ENCODE measurements at places on chromosomes 5 and 9.

GRCh38 chr9:136648751-136649150 is 14.0 kb upstream of the EGFL7 start:
- peak; percentile 85 for DNase-seq

DNA sequence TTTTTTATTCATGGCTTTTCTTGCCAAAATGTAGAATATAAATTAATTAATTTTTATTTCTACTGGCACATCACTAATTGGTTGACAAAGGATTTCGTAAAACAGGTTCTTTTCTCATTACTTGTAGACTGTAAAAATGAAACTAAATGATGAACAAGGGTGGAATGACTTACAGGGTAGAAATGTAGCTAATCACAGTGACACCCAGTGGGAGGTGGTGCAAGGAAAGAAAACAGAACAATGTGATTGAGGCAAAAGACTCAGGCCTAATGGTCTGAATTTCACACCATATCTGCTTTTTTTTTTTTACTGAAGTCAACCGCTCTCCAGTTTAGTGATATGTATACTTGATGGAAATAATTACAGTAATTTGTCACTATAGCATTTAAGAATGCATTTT is 28.9 kb downstream of the GABRG2 start:
- DNase-seq: no peak

GRCh38 chr9:79034583-79034982 is 537.2 kb upstream of the TLE4 start:
- no peak for DNase-seq

DNA sequence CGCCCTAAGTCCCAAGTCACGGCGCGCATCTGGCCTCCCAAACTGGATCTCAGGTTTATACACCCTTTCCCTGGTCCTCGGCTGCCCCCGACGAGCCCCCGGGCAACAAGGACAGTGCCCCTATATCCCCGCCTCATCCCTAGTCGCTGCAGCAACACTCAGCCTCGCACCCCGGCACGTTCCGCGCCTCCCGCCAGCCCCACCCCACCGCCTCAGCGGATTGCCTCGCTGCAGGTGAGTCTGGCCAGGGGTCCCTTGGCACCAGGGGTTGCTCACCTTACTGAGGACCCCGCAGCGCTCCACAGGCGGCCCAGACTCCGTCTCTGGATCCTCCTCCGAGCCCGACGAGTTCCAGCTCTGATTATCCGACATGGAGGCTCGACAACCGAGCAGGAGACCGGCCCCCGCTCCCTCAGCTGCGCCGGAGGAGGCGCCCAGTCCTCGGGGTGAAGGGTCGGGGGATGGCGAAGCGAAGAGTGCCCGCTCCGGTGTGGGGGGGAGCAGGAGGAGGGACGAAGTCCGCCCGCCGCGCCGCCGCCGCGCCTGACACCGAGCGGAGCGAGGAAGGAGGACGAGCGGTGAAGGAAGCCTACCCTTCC is 494 bp downstream of the CERT1 start:
- DNase-seq: peak; percentile 62

GRCh38 chr5:74155501-74155900 is 485.0 kb downstream of the ENC1 start:
- DNase-seq: no peak

- DNase-seq: no peak
Measured at GRCh38 chr5:65014769-65015168, 246.0 kb downstream of the CWC27 start.

DNA sequence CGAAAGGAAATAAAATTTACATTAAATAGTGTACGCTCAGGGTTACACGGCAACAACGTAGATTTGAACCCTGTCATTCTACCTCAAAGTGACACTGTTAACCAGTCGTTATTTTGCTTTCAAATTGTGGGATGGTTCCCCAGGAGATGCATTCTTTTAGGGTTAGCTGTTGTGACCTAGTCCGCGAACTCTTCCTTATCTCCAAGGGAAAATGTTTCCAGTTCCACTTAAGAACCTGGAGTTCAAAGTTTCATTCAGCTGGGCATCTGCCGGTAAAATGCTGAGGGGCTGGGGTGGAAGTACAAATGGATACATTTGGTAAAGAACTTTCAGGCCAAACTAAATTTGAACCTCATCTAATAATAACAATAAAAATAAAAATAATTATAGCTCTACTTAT is 264.6 kb downstream of the NR3C1 start:
- no peak for DNase-seq

DNA sequence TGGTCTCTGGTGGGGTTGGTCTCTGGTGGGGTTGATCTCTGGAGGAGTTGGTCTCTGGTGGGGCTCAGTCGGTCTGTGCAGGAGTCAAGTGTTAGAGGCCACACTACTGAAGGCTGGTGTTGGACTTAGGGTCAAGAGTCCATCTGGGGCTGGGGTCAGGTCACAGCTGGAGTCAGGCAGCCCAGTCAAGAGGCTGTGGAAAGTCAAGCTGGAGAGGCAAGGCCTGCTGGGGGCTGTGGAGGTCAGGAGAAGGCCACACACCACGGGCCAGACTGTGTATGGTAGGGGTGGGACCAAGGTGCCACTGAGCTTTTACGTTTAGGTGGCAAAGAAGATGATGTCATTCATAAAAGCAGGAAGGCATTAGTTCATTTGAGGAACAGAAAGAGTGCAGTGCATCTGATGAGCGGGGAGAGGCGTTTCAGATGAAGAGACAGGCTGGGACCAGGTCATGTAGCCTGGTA is 16.7 kb upstream of the CD74 start:
- no peak for DNase-seq

DNA sequence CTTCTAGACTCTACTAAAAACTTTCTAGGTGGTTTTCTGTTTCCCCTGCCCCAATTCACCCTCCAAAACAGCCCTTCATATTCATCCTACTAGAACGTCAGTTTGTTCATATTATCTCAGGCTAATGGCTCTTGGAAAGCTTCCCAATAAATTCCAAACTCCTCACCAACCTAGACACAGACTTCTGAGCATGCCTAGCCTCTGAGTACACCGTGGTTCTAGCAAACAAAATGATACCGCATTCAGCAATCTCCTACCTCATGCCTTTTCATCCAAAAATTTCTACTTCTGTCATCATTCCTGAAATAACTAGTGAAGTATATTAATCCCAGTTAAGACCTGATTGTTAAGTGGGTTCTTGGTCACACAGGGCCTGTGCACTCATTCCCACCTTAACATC is 46.5 kb upstream of the NR5A1 start:
- DNase-seq: no peak

DNA sequence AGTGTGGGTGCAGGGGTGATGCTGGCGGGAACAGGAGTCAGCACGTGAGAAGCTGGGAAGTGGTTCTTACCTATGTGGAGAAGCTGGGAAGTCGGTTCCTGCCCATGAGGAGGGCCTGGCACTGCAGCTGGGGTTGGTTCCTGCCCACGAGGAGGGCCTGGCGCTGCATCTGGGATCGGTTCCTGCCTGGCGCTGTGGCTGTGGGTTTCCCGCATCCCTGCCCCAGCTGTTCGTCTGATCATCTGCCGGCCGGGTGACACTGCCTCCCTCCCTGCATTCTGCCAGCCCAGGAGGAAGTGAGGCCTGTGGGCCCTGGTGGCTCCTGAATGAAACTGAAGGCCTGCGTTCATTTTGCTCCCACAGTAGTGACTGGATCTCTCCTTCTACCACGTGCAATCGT is 5.1 kb downstream of the OBP2A start:
- DNase-seq: no peak

- no peak for DNase-seq
Measured at GRCh38 chr5:27392716-27393115, 354.3 kb upstream of the CDH9 start.

DNA sequence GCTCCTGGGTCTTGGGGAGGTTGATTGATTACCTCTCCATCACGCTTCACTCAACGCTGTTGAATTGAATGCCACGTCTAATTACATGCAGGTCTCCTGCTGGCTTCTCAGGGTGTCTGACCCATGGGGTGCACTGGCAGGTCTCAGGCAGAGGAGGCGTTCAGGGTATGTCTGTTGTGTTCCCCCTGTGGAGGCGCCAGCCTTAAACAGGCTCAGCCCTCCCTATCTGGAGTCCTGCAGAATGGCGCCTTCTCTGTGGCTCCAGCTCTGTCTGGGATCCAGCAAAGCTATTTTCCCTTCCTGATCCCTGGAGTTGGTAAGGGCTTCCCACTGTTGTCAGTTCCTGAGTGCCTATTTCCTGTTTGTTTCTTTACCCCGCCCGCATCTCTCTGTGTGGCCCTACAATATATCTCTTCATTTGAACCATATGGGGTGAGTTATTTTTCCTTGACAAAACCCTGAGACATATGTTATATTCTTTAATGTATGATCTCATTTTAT is 150.0 kb downstream of the NTRK2 start:
- no peak for DNase-seq

- no peak for DNase-seq
Measured at GRCh38 chr9:138020795-138021182, 143.2 kb downstream of the CACNA1B start.

DNA sequence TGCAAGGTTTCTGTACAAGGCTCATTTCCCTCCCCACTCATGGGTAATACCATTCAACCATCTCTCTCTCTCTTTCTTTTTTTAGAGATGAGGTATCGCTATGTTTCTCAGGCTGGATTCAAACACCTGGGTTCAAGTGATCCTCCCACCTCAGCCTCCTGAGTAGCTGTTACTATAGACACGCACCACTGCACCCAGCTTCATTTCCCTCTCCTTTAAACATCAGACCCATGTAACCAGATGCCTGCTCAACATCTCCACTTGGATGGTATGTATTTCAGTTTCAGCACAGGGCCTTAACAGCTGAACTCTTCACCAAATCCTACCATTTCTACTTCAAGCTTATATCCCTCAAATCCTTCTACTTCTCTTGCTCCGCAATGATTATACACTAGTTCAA is 117.4 kb downstream of the SSBP2 start:
- no peak for DNase-seq

- no peak for DNase-seq
Measured at GRCh38 chr9:126844085-126844484, 16.4 kb upstream of the ZBTB34 start.

- DNase-seq: no peak
Measured at GRCh38 chr5:53091289-53091688, 18.3 kb downstream of the MOCS2 start.

DNA sequence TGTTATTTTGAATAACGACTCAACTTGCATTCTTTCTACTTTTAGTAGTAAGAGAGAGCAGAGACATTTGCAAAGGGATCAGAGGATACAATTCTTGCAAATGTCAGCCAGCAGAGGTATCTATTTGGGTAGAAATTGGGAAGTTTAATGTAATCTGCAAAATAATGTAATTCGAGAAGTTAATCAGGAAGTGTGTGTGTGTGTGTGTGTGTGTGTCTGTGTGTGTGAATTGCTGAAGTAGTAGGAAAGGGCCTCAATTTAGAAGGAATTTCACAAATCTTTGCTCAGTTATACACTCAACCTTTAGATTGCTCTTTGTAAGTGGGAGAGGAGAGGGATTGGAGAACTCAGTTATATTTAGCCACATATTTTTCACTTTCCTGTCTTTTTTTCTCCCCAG is 11.0 kb upstream of the IFNA1 start:
- no peak for DNase-seq

DNA sequence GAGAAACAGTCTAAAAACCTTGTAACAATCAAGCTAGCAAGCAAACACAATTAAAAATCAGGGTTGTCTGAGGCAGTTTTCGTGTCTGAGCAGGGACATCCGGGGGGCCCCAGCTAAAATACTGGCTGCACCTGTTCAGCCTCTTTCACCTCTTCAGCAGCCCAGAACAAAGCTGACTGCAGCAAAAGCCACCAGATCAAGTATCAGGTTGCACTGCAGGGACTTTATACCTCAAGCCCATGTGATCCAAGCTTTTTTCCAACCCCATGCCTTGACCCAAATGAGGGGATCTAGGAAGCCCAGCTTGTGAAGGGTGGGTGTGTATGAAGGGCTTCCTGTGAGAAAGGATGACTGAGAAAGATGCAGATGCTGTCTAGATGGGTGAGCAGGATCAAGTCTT is 133.4 kb downstream of the SEMA6A start:
- DNase-seq: no peak

DNA sequence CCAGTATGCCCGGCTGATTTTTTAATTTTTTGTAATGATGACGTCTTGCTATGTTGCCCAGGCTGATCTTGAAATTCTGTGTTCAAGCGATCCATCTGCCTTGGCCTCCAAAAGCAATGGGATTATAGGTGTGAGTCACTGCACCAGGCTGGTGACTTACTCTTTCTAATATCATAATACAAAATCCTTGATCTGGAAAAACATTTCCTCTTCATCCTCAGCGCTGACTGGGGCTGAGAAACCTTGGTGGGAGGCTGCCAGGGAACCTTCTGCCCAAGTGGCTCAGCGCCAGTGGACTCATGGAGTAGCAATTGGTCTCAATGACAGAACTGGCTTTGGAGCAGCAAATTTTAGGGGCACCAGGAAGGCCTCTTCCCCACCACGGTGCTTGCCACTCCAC is 17.5 kb upstream of the SEMA4D start:
- no peak for DNase-seq

- no peak for DNase-seq
Measured at GRCh38 chr9:79240774-79241173, 331.0 kb upstream of the TLE4 start.

GRCh38 chr9:38024036-38024681 is 44.9 kb downstream of the SHB start:
- DNase-seq: no peak

GRCh38 chr5:112931473-112931872 is 9.4 kb upstream of the REEP5 start:
- no peak for DNase-seq

GRCh38 chr5:180153099-180153498 is 55.9 kb downstream of the RASGEF1C start:
- DNase-seq: no peak
